ENCODE measurements at places on chromosomes 1 and 21.

DNA sequence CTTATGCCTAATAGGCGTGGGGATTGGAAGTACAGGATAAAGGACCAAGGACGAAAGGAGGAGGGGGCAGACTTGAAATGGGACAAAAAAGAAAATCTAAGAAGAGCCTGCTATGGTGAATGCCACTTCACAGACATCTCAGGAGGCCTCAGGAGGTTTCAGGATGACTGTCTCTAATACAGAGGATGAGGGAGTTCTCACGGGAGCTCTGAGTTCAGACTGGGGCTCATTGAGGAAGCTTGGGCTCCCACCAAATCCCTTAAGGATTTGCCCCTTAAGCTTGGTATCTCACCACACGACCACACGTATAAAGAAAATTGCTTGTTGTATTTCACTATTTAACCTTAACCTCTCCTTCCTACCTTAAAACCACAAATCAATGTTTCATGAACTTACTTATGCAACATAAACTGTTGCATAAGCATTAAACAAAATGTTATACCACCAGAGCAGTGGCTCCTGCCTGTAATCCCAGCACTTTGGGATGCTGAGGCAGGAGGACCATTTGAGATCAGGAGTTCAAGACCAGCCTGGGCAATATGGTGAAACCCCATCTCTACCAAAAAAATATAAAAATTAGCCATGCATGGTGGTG, 12.4 kb downstream of the SLC30A1 start:
- no peak for DNase-seq

- no peak for DNase-seq
These were observed 58.6 kb downstream of the CACNA1E start for GRCh38 chr1:181541947-181542346.

DNA sequence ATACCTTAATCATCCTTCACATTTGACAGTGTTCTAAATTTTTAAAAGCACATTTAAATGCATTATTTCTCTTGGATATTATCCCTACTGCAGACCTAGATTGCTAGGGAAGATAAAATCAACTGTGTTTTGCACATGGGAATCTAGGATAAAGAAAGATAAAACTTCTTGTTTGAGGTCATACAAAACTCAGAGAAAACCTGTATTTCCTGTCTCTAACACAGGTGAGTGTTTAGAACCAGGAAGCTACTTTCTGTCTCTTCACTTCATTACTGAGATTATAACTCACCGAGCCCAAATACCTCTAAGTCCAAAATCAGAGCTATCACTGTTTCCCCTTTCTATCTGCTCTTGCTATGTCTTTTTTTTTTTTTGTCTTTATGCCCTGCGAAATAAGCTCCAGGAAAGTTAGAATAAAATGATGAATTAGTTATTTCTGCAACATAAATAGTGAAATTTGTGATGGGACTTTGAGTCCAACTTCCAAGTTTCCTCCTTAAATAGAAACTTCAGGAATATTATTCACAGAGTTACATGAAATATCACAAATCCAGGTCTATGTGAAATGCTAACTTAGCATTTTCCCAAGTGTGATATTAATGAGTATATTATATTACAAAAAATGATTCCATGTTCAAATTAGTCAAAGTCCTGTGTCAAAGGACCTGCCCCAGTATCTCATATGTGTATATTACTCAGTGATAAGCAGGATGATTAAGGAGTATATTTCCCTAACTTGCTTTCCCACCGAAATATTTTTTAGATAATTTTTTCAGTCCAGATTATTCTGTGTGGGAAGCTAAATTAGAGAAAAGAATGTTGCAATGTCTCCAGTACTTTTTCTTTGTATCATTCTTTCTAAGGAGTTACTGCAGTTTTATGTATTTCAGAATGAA, 226.4 kb downstream of the PLA2G4A start:
- no peak for DNase-seq

DNA sequence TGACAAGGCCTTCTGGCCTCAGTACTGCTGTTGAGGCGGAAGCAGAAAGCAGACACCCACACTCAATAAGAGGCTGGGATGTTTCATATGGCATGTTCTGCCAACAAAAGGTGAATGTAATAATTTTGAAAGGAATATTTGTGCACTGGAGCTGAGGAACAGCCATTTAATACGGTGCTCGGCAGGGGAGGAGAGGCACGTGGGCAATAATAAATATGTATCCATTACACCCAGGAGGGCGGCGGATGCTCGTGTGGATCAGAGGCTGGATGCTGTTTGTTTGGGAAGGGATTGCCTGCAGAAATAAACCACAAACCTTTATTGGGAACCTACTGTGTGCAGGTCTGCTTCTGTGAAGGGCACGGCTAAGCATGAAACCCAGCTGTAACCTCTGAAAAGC, 92.0 kb downstream of the VWA5B1 start:
- no peak for DNase-seq

GRCh38 chr1:26743426-26744059, 44.2 kb upstream of the PIGV start:
- no peak for DNase-seq

DNA sequence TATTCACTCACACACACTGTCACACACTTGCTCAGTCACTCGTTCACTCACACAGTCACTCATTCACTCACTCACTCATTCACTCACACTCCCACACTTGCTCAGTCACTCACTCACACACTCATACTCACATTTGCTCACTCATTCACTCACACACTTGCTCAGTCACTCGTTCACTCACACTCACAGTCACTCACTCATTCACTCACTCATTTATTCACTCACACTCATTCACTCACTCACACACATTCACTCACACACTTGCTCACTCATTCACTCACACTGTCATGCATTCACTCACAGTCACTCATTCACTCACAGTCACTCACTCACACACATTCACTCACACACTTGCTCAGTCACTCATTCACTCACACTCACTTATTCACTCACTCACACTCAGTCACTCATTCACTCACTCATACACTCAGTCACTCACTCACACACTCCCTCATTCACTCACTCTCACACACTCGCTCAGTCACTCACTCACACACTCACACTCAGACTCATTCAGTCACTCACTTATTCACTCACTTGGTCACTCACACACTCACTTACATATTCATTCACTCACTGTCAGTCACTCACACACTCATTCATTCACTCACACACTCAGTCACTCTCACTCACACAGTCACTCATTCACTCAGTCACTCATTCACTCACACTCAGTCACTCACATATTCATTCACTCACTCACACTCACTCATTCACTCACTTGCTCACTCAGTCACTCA, 167.0 kb upstream of the C1orf174 start:
- no peak for DNase-seq

DNA sequence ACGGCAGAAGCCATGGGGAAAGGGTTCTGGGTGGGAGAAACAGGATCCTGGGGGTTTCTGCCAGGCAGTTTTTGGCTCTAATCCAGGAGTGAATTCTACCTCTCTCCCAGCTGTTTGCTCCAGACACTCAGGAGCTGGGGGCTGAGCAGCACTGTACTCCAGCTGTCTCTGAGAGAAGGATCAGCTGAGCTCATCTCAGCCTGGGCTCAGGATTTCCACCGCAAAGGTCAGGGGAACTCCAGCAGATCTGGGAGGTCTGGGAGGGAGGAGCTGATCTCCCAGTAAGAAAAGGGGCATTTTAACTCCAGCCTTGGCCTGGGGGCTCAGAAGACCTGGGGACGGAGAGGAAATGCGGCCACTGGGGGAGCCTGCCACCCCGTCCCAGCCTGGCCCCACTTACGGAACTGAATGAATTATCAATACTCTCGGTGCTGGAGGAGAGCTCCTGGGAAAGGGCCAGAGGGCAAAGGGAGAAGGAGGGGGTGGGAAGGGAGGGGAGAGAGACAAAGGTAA, 17.3 kb downstream of the PI4KB start:
- DNase-seq, result no peak

GRCh38 chr1:114336360-114336759, 174.6 kb downstream of the TRIM33 start:
- DNase-seq, result no peak

DNA sequence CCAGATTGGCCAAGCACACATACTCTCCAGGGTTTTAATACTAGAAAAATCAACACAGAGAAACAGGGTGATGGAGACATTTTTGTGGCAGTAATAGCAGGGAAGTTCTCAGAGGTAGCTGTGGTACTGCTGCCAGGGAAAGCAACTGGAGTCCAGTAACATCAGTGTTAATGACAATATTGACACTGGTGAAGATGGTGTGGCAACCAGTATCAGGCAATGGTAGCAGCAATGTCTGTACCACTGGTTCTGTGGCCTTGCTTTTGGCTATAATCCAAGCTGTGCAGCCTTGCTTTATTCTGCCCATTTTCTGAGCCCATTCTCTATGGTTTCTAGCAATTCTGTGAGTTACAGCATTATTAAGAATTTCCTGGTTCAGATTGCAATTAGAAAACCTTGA, 1.6 kb upstream of the SNX7 start:
- no peak for DNase-seq

DNA sequence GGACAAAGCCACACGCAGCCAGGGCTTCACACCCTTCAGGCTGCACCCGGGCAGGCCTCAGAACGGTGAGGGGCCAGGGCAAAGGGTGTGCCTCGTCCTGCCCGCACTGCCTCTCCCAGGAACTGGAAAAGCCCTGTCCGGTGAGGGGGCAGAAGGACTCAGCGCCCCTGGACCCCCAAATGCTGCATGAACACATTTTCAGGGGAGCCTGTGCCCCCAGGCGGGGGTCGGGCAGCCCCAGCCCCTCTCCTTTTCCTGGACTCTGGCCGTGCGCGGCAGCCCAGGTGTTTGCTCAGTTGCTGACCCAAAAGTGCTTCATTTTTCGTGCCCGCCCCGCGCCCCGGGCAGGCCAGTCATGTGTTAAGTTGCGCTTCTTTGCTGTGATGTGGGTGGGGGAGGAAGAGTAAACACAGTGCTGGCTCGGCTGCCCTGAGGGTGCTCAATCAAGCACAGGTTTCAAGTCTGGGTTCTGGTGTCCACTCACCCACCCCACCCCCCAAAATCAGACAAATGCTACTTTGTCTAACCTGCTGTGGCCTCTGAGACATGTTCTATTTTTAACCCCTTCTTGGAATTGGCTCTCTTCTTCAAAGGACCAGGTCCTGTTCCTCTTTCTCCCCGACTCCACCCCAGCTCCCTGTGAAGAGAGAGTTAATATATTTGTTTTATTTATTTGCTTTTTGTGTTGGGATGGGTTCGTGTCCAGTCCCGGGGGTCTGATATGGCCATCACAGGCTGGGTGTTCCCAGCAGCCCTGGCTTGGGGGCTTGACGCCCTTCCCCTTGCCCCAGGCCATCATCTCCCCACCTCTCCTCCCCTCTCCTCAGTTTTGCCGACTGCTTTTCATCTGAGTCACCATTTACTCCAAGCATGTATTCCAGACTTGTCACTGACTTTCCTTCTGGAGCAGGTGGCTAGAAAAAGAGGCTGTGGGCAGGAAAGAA, 8.1 kb downstream of the PSRC1 start:
- no peak for DNase-seq

GRCh38 chr1:165129568-165130164, 226.8 kb downstream of the LMX1A start:
- DNase-seq, result no peak

- no peak for DNase-seq
These were observed 21.1 kb upstream of the LAMC2 start for GRCh38 chr1:183164963-183165362.

GRCh38 chr1:184110272-184111204, 59.0 kb downstream of the TSEN15 start:
- no peak for DNase-seq

DNA sequence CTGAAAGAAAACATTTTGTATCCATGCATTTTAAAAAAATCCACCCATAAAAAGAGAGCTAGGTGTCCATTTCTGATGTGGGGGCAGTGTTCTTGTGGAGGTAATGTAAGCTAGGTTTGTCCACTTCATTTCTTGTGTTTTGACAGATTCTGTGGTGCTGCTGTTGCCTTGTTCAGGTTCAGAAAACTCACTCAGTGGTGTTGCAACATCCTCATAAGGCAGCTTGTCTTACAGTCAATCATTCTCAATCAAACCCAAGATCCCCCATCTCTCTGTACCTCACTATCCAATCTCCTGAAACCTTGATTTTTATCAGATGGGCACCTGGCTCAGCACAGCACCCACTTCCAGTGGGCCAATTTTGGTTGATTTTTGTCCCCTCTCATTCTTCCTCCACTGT, 94.1 kb downstream of the TENT5C start:
- DNase-seq, result no peak

- DNase-seq, result no peak
These were observed 471.7 kb upstream of the ADGRL2 start for GRCh38 chr1:81329041-81329440.

DNA sequence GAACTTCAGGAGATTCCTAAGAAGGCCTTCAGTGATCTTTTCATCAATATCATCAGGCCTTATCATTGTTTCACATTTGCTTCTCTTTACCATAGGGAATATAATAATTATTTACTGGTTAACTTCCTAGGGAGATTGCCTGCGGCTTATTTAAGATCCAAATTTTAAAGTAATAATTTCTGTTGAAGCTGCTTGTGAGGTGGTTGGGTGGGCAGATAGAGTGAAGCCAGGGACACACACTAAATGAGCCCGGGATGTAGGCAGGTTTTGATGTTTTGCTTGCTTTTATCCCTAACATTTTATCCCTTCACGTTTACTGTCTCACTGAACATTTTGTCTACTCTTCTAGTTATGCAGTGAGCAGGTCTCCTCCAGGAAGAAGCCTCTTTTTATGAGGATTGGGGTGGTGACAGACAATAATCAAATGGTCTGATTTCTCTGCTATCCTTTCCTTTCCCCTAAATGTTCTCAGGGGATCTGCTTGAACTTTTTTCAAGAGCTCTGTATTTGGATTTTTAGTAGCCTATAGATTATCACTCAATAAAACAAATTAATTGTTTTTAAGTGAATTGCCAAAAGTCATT, 164.7 kb downstream of the RUNX1 start:
- peak; percentile 9 for DNase-seq

DNA sequence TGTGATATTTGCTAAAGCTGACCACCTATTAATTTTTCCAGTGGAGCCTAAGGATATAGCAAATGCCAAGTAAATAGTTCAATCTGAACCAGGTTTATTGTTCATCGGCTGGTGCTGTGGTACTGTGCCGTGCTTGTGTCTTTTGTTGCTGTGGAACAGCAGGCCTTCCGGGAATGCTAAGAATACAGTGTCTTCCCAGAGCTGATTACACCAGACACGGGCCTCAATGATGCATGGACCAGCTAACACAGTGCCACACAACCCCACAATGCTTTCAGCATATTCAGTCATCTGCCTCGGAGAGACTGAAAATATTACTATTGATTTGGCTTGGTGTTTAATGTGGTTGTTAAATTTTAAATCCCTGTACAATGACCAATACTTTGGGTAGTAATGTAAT, 415.4 kb downstream of the PTBP2 start:
- DNase-seq, result no peak

GRCh38 chr1:148264374-148265276, 112.5 kb upstream of the NBPF11 start:
- DNase-seq, result no peak

DNA sequence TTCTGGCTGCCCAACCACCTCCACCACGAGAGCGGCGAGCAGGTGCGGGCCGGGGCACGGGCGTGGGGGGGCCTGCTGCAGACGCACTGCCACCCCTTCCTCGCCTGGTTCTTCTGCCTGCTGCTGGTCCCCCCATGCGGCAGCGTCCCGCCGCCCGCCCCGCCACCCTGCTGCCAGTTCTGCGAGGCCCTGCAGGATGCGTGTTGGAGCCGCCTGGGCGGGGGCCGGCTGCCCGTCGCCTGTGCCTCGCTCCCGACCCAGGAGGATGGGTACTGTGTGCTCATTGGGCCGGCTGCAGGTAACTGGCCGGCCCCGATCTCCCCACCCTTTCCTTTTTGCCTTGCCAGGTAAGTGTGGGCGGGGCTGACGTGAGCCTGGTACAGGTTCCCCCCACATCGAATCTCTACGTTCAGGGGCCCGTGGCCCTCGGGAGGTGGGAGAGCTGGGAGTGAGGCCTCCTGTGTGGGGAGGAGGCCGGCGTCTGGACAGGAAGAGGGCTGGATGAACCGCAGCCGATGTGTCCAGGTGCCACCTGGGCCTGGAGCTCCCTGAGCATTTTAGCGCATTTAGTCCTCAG, 51.7 kb downstream of the COL18A1 start:
- no peak for DNase-seq
